ENCODE measurements at places on chromosomes 7 and 10. TPM values are rescaled to one million over a fixed set of nuclear protein-coding genes. Genes with fewer than 3 reads are reported as not detected.

MRLN gene
- not detected for total RNA-seq

DNA sequence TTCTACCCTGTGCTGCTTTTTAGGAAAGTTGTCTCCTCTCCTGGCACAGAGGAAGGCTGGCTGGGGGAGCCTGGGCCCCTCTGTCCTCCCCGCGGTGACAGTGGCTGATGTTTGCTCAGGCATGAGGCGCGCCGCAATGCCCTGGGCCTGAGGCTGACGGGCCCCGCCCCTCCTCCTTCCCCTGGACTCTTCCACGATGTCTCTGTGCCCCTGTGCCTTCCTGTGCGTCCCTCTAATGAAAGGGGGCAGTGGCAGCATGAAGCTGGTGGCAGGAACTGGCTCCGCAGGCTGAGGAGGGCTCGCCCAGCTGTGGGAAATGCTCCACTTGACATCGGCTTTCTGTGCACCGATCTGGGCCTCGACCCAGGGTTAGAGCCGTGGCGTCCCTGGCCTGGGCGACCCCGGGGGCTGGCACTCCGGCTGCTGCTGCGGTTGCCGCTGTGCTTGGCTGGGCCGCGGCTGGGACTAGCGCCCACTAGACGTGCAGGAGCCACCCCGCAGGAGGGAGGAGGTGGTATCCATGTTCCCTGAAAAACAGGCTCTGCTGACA is 67.9 kb downstream of the ZNF680 start:
- H3K27ac ChIP-seq, result peak overlapping the region; percentile 24
- peak overlapping the region; percentile 55 for H3K4me3 ChIP-seq
- H3K4me1 ChIP-seq, result no peaks in the 10 kb centered on the region
- no peaks in the 10 kb centered on the region for H3K36me3 ChIP-seq
- no peak for DNase-seq

DNA sequence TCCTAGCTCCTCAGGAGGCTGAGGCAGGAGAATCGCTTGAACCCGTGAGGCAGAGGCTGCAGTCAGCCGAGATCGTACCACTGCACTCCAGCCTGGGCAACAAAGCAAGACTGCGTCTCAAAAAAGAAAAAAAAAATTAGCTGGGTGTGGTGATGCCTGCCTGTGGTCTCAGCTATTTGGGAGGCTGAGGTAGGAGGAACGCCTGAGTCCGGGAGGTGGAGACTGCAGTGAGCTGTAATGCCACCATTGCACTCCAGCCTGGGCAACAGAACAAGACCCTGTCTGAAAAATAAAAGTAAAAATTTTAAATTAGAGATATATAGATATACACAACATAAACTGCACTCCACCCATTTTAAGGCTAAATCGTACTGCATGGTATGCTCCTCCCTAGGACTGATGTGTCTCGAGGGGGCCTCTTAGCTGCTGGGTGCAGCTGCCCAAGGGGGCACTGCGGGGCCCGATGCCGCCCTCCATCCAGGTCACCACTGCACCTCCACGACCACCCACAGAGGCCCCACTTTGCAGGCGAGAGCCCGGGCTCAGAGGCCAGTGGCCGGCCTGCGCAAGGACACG is 40.9 kb upstream of the FOXK1 start:
- H3K4me1 ChIP-seq, result no peaks in the 10 kb centered on the region
- H3K27ac ChIP-seq, result peak overlapping the region; percentile 87
- no peaks in the 10 kb centered on the region for H3K36me3 ChIP-seq
- H3K27me3 ChIP-seq, result no peaks in the 10 kb centered on the region
- H3K4me3 ChIP-seq, result peak overlapping the region; percentile 76

DNA sequence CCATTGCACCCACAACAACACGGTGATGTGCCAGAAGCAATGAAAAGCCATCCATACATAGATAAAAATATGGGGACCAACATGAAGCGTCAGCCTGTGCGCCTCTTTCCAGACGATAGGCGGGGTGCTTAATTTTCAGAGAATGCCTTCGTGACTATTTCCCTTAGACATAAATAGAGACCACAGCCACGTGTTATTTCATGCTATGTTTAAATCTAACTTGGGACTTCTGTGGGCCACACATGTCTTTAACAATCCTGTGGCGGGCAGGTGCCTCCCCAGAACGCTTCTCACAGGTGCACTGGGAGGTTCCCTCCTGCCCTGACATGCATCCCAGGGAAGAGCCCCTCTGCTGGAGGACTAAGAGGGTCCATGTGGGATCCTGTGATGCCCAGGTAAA is 259.7 kb downstream of the ADARB2 start:
- DNase-seq, result no peak
- no peaks in the 10 kb centered on the region for H3K27me3 ChIP-seq
- no peaks in the 10 kb centered on the region for H3K36me3 ChIP-seq
- no peaks in the 10 kb centered on the region for H3K4me1 ChIP-seq
- no peak overlapping the region for H3K4me3 ChIP-seq
- no peak overlapping the region for H3K27ac ChIP-seq

- peak overlapping the region; percentile 85 for H3K27ac ChIP-seq
- H3K36me3 ChIP-seq, result peaks cover 10% of the 10 kb centered on the region
- H3K27me3 ChIP-seq, result no peaks in the 10 kb centered on the region
- DNase-seq, result no peak
- peaks cover 11% of the 10 kb centered on the region for H3K4me1 ChIP-seq
Measured at GRCh38 chr10:28678687-28679457, 1.6 kb downstream of the BAMBI start.

- H3K4me1 ChIP-seq, result no peaks in the 10 kb centered on the region
- H3K27me3 ChIP-seq, result no peaks in the 10 kb centered on the region
- DNase-seq, result no peak
- H3K27ac ChIP-seq, result no peak overlapping the region
Measured at GRCh38 chr10:81034383-81034782, 496.7 kb downstream of the SH2D4B start.

DNA sequence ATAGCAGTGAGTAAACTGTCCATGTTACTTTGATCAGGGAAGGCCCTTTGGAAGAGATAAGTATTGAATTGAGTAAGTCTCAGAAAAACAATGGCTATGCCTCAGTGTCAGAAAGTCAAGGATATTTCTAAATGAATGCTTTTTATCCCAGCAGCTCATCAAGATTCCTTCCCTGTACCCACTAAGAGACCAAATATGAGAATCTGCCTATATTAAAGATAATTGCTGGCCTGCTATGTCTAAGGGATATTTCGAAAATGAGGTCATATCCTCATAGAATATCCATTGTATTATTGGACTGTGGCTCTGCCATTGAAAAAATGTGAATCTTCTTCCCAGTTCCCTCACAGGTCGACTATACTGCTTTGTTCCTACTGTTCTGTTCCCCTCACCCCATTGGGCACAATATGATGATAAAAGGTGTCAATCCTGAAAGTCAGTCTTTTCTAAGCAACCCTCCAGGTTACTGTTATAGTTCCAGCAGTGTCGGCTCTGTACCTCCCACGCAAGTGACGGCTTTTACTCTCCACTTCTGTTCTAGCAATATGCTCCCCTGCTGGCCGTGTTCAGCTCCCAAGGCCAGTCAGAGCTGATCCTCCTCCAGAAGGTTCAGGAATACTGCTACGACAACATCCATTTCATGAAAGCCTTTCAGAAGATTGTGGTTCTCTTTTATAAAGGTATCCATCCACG is 51.7 kb downstream of the BZW2 start:
- DNase-seq, result no peak
- no peak overlapping the region for H3K4me3 ChIP-seq
- H3K27ac ChIP-seq, result peak overlapping the region; percentile 36
- H3K36me3 ChIP-seq, result peaks cover 14% of the 10 kb centered on the region
- H3K27me3 ChIP-seq, result no peaks in the 10 kb centered on the region

Data from ascending aorta (tissue), 2 donors.